ENCODE measurements at places on chromosomes 13 and 19.
A peak's percentile ranks its signal among the peaks of the same experiment; 100 is the strongest.

DNA sequence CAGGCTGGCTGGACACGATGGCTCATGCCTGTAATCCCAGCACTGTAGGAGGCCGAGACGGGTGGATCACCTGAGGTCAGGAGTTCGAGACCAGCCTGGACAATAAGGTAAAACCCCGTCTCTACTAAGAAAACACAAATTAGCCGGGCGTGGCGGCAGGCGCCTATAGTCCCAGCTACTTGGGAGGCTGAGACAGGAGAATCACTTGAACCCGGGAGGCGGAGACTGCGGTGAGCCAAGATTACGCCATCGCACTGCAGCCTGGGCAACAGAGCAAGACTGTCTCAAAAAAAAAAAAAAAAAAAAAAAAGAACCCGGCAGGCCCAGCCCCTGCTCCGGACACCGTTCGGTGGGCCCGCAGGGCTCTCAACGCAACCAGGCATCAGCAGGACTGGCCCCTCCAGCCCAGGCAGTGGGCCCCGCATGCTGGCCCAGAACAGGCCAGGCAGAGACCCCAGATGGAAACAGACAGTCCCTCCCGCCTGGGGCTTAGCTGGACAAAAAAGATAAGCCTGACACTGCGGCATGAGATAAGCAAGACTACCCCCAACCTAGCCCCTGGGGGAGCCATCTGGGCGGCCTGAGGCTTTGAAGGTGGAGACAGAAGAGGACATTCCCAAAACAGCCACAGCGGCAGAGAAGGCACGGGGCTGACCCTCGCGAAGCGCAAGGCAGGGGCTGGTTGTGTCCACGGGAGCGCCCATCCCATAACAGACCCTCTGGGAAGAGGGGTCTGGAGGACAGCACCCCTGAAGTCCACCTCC, 11.6 kb downstream of the REXO1 start:
- DNase-seq: no peak

- DNase-seq: no peak
Measured at GRCh38 chr19:1968279-1969175, 27.6 kb downstream of the CSNK1G2 start.

DNA sequence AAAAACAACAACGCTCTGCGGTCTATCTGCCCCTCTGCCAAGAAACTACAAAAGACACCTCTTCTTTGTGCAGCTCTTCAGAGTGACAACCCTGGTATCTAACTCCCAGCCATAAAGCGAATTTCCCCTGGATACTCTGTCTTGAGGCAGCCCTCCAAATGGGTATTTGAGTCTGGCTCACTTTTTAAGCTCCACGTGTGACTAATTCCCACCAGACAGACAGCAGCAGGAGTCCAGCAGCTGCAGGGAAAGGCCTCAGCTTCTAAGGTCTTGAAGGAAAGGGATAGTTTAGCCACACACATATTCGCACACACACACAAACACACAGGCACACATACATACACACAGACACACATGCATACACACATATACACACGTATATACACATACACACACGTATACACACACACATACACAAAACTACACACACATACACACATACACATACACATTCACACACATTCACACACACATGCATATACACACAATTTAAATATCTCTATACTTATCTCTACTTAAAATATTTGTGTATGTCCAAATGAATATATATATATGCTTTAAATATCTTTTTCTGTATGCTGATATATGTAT, 188.8 kb downstream of the TSHZ3 start:
- DNase-seq: no peak

GRCh38 chr19:55643003-55643886, at the start of gene ZNF581:
Gene ZNF581 (plus strand): TSS chr19:55643649. CDS start chr19:55644572, 923 bp downstream.
- DNase-seq: peak; percentile 60

GRCh38 chr19:29561601-29562000, 35.8 kb downstream of the VSTM2B start:
- no peak for DNase-seq

DNA sequence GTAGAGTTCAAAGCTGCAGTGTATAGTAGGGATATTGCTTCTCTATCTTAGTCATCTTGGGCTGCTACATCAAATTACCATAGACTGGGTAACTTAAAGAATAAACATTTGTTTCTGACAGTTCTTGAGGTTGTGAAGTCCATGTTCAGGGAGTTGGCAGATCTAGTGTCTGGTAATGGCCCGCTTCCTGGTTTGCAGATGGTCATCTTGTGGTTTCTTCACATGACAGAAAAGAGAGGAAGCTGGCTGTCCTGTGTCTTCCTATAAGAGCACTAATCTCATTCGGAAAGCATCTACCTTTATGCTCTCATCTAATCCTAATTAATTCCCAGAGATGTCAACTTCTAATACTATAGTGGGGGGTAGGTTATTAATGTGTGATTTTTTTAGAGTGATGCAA, 6.2 kb downstream of the ZNF763 start:
- no peak for DNase-seq

DNA sequence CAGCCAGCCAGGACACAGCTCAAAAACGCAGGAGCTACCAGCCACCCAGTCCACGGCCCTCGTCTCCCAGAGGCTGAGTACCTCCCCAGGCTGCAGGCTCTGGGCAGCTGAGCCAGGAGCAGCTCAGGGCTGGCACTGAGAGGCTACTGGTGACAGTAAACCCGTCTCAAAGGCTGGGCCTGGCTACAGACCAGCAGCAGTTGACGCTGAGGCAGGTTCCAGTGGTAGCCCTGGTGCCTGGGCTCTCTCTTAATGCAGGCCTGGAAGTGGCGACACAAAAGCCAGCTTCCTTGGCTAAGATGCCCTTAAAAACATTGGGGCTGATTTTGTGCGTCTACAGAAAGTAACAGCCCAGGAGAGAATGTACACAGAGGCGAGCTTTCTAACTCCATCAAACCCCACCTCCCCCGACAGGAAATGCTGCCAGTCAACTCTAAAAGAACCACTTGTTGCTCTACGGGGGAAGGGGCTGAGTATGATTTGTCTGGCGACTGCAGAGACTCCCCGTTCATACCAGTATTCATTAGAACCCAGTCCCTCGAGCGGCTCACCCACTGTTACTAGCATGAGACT, 126.3 kb downstream of the STK24 start:
- no peak for DNase-seq

- DNase-seq: no peak
Measured at GRCh38 chr19:50724522-50725217, 1.5 kb downstream of the CLEC11A start.

GRCh38 chr13:47120282-47120681, 223.4 kb upstream of the HTR2A start:
- no peak for DNase-seq

- no peak for DNase-seq
Measured at GRCh38 chr13:39051157-39051556, 12.9 kb downstream of the NHLRC3 start.

- DNase-seq: no peak
Measured at GRCh38 chr13:99280166-99280565, 22.0 kb upstream of the GPR18 start.

- DNase-seq: no peak
Measured at GRCh38 chr13:63042686-63043085, 1627.0 kb upstream of the PCDH20 start.

GRCh38 chr13:23644527-23645138, 74.4 kb downstream of the TNFRSF19 start:
- DNase-seq: no peak

DNA sequence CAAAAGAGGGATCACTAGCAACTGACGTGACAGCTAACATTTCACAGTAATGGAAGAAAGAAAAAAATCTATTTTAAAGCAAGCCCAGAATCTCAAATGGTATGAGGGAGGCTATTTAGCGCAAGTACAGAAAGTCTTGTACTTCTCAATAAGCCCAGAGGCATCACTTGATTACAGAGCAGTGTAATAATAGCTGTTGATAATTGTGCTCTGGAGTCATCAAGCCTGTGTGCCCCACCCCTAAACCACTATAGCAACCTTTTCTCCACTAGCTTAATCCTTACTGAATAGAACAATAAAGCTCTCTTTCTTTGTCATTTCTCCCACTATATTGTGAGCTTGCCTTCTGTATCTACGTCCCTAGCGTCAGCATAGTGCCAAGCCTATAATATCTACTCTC, 56.6 kb downstream of the FREM2 start:
- DNase-seq: no peak

DNA sequence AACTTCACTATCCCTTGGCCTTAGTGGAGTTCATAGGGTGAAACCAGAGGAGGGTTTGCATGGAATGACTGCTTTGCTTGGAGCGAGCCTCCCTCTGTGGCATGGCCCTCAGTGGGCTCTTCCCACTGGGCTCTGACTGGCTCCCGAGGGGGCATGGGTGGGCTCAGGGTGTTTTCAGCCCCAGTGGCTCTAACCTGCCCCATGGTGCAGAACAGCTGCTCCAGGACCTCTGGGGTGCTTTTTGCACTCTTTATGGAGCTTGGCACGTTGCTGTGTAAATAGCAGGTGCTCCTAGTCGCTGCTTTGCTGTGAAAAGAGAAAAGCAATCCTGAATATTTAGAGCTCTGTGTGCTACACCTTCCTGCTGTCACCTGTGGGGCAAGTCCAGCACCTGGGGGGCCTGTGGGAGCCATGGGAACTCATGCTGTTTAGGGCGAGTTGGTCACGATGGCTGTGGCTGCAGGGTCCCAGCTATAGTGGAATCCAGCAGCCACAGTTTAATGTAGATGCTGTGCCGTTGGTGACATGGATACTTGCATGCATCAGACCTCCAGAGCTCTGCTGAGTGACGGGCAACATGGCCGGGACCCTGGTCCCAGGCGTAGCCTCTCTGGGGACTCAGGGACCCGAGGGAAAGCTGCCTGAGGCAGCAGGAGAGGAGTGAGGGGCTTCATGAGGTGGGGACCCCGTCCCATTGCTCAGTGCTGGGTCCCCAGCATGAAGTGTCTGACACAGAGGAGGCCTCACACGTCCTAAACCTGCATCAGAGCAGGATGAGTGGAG, 14.3 kb upstream of the MCF2L start:
- DNase-seq: no peak

GRCh38 chr19:12715102-12715501, 8.6 kb downstream of the TNPO2 start:
- DNase-seq: no peak

DNA sequence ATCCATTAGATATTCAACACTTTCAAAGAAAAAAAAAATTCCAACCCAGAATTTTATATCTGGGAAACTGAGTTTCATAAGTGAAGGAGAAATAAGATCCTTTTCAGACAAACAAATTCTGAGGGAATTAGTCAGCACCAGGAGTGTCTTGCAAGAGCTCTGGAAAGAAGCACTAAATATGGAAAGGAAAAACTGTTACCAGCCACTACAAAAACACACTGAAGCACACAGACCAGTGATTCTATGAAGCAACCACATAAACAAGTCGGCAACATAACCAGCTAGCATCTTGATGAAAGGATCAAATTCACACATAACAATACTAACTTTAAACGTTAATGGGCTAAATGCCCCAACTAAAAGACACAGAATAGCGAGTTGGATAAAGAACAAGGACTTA, 368.4 kb upstream of the MIR17HG start:
- no peak for DNase-seq

GRCh38 chr19:17245535-17245984, at the start of gene NR2F6:
Gene NR2F6 (minus strand): TSS chr19:17245919. CDS start chr19:17245220, 699 bp downstream.
- no peak for DNase-seq

- DNase-seq: no peak
Measured at GRCh38 chr19:29680937-29681336, 15.7 kb downstream of the PLEKHF1 start.

DNA sequence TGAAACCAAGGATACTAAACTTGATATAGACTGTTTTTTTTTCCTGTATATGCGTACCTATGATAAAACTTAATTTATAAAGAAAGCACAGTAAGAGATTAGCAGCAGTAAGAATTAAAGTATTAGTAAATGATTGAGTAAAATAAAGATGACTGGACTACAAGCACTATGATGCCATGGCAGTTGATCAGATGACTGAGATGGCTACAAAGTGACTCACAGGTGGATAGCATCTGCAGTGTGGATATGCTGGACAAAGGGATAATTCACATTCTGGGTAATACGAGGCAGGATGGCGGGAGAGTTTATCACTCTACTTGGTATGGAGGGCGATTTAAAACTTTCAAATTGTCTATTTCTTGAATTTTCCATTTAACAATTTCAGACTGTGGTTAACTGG, 11.8 kb downstream of the HTR2A start:
- DNase-seq: no peak

- peak; percentile 21 for DNase-seq
Measured at GRCh38 chr19:23698711-23699520, 11.9 kb upstream of the ZNF675 start.

- peak; percentile 61 for DNase-seq
Measured at GRCh38 chr19:17784201-17785008, 10.5 kb upstream of the B3GNT3 start.

- no peak for DNase-seq
Measured at GRCh38 chr19:39736088-39736487, 1.7 kb downstream of the CLC start.
